ENCODE measurements at places on chromosomes 5 and 9.

GRCh38 chr5:133853646-133854365 lies 114.6 kb downstream of the C5orf15 start:
- DNase-seq = no peak

- no peak for DNase-seq
Observed at GRCh38 chr9:32906213-32906612, 95.2 kb downstream of the APTX start.

DNA sequence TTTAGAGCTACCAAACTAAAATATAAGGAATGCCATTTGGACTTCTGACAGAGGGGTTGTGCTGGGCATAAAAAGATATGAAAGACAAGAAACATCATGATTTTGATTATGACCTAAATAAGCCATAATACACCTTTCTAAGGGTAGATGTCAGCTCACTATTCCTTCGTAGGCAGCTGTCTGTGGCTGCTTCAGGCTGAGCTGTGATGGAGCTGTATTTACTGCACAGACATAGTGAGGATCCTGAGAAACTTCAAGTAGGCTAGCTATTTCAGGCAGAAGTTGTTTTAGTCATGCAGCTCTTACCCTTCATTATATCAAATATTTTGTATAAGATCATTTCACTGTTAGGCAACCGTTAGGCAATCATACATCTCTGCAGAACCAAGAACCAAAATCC lies 511.7 kb downstream of the CDH12 start:
- DNase-seq = no peak

- DNase-seq = no peak
Observed at GRCh38 chr5:59648038-59648831, 245.3 kb downstream of the PDE4D start.

DNA sequence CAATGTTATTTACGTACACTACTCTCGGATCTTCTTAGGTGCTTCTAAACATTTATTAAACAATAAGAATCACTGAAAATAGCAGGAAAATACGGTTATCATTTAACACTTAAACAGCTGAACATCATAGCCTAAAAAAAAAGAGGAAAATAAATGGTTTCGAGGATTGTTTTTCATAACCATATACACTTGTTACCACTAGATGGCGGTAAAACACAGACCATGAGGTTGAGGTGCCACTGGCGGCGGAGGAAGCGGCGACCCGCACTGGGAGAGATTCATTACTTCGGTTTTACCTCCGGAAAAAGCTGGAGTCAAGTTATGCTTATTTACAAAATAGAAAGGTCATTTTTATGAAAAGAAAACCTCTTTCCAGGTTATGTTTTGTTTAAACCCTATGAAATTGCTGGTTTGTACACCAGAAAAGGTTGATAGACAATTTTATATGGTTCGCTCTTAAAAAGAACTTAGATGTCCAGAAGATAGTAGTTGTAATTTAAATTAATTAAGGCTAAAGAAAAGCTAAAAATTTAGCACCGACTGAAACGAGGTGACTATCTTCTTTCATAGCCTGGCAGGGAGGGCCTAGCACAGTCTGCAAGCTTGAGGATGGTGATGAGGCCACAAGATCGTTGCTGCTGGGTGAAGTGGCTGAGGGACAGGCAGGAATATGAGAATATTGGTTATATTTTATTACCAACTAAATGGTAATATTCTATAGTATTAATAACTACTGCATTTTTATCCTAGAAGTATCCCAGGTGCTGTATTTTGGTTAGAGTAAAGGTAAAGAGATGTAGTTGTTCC lies 605.7 kb downstream of the RAB3C start:
- DNase-seq = no peak

- DNase-seq = no peak
Observed at GRCh38 chr9:111843971-111844370, 49.2 kb upstream of the SHOC1 start.

- DNase-seq = no peak
Observed at GRCh38 chr5:141958113-141958512, at the start of gene PCDH12. Gene PCDH12 (minus strand): TSS chr5:141958202. CDS start chr5:141957851, 351 bp downstream.
